Stimulated activated CD8-positive, alpha-beta memory T cell treated with anti-CD3 and anti-CD28 coated beads, Interleukin-12 subunit alpha, Interleukin-12 subunit beta, amount 100 ng/mL, for 4 hours (primary cell): ENCODE measurements at places on chromosomes 16 and 17.
A peak's percentile ranks its signal among the peaks of the same experiment; 100 is the strongest.

- DNase-seq, result no peak
Measured at GRCh38 chr16:74570412-74571301, 36.3 kb downstream of the GLG1 start.

DNA sequence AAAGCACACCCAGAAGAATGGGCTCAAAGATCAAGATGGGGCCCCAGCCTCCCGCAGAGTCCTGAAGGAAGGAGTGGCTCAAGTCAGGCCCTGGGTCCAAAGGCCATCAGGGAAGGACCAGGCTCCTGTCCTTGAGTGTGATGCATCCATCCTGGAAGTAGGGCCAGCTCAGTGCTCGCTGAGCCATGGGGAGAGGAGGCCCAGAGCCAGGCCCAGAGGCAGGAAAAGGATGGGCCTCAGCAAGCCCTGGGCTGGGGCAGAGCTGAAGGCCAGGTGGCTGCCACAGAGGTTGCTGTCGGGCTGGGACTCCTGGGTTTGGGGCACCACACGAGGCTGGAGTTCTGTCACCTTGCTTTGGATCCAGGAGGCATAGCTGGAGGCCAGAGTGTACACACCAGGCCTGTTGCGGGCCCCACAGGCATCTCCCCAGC, 3.7 kb downstream of the PRSS8 start:
- no peak for DNase-seq

DNA sequence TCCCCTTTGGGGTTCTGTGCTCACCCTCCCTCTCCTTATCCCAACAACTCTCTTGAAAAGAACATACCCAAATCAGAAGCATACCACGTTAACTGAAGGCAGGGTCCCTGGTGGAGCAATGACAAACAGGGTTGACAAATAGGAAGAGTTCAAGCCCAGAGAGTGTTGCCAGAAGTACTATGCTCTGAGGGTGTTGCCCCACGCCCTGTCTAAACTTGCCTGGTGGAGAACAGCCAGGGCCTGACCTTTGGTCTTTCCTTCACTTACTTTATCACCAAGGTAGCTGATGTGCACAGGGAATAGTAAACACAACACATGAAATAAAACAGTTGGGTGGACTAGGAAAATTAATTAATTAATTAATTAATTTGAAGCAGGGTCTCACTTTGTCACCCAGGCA, 23.3 kb downstream of the ZNF75A start:
- no peak for DNase-seq

DNA sequence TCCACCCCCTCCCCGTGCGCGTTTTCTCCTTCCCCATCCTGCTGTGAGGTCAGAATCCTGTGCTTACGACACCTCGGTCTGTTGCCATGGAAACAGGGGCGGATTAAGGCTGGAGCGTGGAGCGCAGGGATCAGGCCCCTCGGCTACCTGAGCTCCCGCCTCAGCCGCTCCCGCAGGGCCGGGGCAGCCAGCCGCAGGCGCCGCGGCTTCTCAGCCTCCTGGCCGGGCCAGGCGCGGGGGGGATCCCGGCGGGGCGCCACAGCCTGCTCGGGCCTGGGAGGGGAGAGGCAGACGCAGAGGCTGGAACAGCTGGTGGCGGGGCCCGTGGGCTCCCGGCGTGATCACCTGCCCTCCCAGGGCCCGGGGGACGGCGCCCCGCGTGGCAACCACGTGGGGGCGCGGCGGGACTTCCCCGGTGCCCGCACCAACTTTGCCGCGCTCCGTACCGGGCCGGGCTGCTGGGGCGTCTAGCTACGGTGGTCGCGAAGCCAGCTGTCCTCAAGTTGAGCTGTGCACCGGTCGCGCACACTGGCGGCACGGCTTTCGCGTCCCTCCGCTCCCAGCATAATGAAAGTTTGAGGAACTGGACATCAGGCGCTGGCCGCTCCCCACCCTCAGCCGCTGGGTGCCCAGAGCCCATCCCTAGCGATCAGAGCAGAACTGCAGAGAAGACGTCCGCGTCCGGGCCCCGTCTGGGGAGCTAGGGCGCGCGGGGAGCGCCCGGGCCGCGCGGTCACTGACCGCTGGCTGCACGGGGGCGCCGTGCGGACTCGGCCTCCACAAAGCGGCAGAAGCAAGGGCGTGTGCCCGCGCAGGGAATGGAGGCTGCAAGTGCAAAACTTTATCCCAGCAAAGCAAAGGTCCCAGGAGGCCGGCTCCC, 1.2 kb downstream of the RTN4RL1 start:
- no peak for DNase-seq

- no peak for DNase-seq
Measured at GRCh38 chr16:67546091-67546501, 16.2 kb upstream of the CTCF start.

GRCh38 chr16:77816293-77816692, 27.9 kb downstream of the VAT1L start:
- no peak for DNase-seq

DNA sequence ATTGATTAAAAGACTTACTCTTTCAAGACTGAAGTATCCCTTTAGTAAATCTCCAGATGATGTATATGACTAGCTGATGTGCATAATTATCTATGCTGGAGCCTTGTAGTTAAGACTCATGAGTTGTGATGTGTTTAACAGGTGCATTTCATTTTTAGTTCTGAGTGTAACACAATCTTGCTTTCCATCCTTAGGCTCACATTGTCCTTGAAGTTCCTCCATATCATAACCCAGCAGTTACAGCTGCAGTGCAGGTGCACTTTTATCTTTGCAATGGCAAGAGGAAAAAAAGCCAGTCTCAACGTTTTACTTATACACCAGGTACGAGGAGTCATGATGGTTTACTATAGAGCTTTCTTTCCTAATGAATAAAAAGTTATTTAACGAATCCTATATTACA, 52.9 kb downstream of the ESRP2 start:
- no peak for DNase-seq

DNA sequence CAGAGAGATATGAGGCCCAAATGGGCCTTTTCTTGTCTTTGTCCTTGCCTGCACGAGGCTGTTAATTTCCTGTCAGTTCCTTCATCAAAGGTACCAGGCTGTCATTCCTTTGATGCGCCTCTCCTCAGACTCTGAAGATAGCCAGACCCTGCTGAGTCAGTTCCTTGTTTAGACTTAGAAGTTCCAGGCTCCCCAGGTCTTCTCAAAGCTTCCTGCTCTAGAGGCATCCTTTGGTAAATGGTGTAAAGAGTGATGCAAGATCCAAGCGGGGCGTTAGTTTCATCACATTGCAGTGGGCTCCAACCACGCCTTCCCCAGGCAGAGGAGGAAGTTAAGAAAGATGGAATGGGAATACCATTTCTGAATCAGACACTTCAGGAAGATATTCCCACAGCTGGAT, 4.0 kb upstream of the CDH11 start:
- DNase-seq, result no peak

DNA sequence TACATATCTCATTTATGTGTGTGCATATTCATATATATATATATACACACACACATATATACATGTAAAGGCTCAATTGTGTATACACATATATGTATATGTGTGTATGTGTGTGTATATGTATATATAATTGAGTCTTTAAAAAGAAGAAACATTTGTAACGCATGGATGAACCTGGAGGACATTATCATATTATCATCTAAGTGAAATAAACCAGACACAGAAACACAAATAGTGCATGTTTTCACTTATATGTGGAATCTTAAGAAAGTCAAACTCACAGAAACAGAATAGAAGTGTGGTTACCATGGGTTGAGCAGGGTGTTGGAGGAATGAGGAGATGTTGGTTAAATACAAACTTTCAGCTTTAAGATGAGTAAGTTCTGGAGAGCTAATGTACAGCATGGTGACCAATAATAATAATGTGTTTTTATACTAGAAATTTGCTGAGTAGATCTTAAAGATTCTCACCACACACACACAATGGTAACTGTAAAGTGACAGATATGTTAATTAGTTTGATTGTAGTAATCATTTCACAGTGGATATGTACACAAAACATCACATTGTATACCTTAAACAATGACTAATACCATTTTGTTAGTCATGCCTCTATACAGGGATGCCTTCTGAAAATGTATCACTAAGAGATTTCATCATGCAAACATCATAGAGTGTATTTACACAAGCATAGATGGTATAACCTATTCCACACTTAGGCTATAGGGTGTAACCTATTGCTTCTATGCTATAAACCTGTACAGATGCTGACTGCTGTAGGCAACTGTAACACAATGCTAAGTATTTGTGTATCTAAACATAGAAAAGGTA, 132.6 kb upstream of the CACNG5 start:
- no peak for DNase-seq

GRCh38 chr17:69375229-69375628, 39.3 kb upstream of the MAP2K6 start:
- DNase-seq, result no peak

GRCh38 chr17:32993977-32994376, 2.3 kb downstream of the SPACA3 start:
- no peak for DNase-seq

DNA sequence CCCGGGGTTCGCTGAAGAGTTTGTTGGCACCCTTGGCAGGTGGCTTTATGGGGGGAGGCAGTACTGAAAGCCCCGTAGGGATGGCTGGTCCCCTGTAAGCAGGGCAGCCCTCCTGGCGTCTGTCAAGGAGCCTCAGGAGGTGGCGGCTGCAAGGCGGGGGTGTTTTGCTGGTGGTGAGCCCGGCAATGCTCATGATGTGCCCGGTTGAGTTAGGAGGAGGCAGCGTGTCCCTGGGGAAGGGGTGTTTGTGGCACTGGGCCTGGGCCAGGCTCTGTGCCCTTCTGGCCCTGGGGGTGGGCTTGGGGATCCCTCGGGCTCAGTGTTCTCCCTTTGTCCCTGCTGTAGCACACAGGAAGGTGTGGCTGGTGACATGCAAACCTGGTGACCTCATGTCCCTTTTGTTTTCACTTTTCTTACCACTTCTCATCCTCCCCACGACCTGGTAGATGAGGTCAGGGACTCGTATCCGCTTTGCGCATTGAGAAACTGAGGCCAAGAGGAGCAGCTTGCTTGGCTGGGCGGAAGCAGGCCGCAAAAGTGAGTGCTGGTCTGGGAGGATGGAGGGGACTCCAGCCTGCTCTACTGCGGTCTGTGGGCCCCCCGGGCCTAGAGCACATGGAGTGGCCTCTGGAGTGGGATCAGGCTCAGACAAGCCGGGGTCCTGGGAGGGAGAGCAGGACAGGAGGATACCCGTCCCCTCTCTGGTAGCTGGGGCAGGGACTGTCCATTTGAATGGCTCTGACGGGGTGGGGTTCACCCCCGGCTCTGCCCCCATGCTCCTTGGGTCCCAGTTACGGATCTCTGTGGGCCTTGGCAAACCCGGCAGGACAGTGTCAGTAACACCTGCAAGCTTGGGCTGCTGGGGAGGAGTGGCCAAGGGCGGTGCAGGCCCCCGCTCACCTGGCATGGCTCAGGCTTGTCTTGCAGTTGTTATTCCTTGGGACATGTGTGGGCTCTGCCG, 2.2 kb downstream of the SNN start:
- DNase-seq, result no peak

- no peak for DNase-seq
Measured at GRCh38 chr16:28912558-28912957, 12.5 kb downstream of the RABEP2 start.

DNA sequence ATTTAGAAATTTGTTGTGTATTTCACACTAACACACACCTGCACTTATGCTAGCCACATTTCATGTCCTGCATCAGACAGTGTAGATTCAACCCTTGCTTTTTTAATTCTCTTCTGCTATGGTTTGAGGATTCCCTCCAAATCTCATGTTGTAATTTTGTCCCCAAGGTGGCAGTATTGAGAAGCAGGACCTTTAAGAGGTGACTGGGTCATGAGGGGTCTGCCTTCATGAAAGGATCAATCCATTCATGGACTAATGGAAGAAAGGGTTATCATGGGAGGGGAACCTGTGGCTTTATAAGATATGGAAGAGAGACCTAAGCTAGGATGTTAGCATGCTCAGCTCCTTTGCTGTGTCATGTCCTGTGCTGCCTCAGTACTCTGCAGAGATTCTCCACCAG, 1032.2 kb downstream of the CDH11 start:
- DNase-seq, result no peak

GRCh38 chr17:4509401-4509800, 10.7 kb downstream of the SPNS2 start:
- DNase-seq, result no peak

- DNase-seq, result no peak
Measured at GRCh38 chr17:50677851-50678375, 29.8 kb downstream of the ANKRD40 start.

GRCh38 chr17:59652119-59652518, 32.4 kb downstream of the CLTC start:
- DNase-seq, result no peak

- DNase-seq, result no peak
Measured at GRCh38 chr16:60748366-60748765, 1287.9 kb downstream of the CDH8 start.

DNA sequence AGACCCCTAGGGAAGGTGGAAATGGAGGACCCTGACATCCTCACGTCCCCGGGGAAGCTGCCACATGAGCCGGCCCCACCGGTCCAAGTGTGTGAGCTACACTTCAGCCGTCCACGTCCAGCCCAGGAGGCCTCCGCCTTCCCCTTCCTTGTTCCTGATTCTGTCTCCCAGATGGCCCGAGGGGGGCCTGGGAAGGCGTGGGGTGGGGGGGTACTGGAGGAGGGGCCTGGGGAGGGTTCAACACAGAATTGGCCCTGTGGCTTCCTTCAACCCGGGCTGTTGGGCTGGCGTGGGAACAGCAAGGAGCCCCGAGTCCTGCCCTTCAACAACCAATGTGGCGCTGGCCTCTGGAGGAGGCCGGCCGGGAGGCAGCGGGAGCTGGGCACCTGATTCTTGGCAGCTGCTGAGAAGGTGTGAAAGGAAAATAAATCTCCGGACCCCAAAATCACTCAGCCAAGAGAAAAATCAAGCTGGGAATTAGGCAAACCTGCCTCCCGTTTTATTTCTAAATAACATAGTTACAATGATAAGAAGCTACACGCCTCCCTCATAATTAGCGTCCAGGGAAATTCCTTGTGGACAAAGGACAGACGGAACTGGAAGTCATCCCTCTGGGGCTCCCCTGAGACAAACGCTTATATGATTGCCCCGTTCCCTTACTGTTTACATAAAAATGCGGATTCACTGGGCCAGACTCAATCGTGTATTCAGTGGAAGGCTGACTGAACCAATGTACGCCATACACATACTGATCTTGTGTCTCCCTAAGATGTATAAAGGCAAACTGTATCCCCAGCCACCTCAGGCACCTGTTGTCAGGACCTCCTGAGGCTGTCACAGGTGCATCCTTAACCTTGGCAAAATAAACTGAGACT, 1.8 kb upstream of the APRT start:
- no peak for DNase-seq

DNA sequence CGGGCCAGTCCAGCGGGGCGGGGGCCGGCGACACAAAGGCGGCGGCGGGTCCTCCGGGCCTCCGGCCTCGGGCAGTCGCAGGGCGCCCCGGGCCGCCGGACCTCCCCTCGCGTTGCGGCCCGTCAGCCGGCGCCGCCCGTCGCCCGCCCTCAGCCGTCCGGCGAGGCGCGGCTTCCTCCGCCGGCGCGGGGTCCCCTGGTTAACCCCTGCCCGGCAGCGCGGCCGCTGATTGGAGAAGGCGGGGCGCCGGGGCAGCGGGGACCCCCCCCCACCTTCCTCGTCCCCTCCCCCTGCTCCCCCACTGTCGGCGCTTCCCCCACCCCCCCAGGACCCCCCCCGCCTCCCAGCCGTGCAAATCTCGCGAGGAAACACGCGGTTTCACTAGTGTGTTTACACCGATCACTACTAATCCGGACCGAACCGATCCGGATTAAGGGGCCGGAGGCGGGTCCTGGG, at the start of gene TLK2:
Gene TLK2 (plus strand): TSS at position 402 of the 456 bp plus-strand sequence. CDS start 2,301 bp downstream, outside the sequence.
- peak; percentile 67 for DNase-seq
